Smooth muscle cell of the coronary artery (primary cell): ENCODE measurements at places on chromosomes 11 and 22. TPM values are rescaled to one million over a fixed set of nuclear protein-coding genes. Genes with fewer than 3 reads are reported as not detected.

TRIM6 gene
- total RNA-seq: 2.1 and 3.6 TPM in 2 replicates

BEST1 gene
- total RNA-seq: 0.60 and 6.8 TPM in 2 replicates

OR6A2 gene
- 0.12 and 0.15 TPM in 2 replicates for total RNA-seq

OR5I1 gene
- total RNA-seq: not detected in 2 replicates

TSGA10IP gene
- not detected in 2 replicates for total RNA-seq

BUD13 gene
- total RNA-seq: 9.0 and 13.2 TPM in 2 replicates

OVOL1 gene
- total RNA-seq: not detected in 2 replicates

CLTCL1 gene
- total RNA-seq: 12.0 and 13.1 TPM in 2 replicates

RELT gene
- total RNA-seq: 0.70 and 6.2 TPM in 2 replicates

SYCE3 gene
- total RNA-seq: not detected in 2 replicates

LGALS1 gene
- total RNA-seq: 13,609 and 14,050 TPM in 2 replicates

CD6 gene
- total RNA-seq: not detected in 2 replicates

NLRP14 gene
- total RNA-seq: 0.08 TPM in 1 of 2 replicates, not detected in the other

RIMBP3B gene
- total RNA-seq: 0.15 TPM in 1 of 2 replicates, not detected in the other

ARHGEF17 gene
- 20.4 and 29.5 TPM in 2 replicates for total RNA-seq

PKDREJ gene
- under 0.01 TPM in 1 of 2 replicates, not detected in the other for total RNA-seq

TTC36 gene
- 0.83 TPM in 1 of 2 replicates, not detected in the other for total RNA-seq

MCAM gene
- 11.8 and 25.4 TPM in 2 replicates for total RNA-seq

LSP1 gene
- 0.53 and 25.2 TPM in 2 replicates for total RNA-seq

YAP1 gene
- 85.3 and 168 TPM in 2 replicates for total RNA-seq

PEX16 gene
- total RNA-seq: 24.0 and 31.3 TPM in 2 replicates

ELFN2 gene
- total RNA-seq: under 0.01 TPM in 1 of 2 replicates, not detected in the other

IFITM10 gene
- 0.82 and 2.5 TPM in 2 replicates for total RNA-seq

PAK1 gene
- 14.9 and 29.4 TPM in 2 replicates for total RNA-seq

DRD2 gene
- total RNA-seq: not detected in 2 replicates

MPPED1 gene
- not detected in 2 replicates for total RNA-seq

CFAP300 gene
- 1.4 and 5.5 TPM in 2 replicates for total RNA-seq

CNTN5 gene
- total RNA-seq: 0.15 TPM in 1 of 2 replicates, not detected in the other

MRGPRE gene
- total RNA-seq: not detected in 2 replicates

IGF2 gene
- total RNA-seq: 0.12 and 0.83 TPM in 2 replicates

HEPHL1 gene
- 0.30 TPM in 1 of 2 replicates, not detected in the other for total RNA-seq

OSBPL5 gene
- total RNA-seq: 24.8 and 39.8 TPM in 2 replicates

TRMT2A gene
- total RNA-seq: 45.0 and 45.9 TPM in 2 replicates

MYH9 gene
- 686 and 1,062 TPM in 2 replicates for total RNA-seq

CHRDL2 gene
- total RNA-seq: not detected in 2 replicates

SYT7 gene
- 0.53 and 12.5 TPM in 2 replicates for total RNA-seq

OR51E2 gene
- total RNA-seq: under 0.01 TPM in 1 of 2 replicates, not detected in the other

GDPD4 gene
- total RNA-seq: not detected in 2 replicates

H19 gene
- 2.3 and 523 TPM in 2 replicates for total RNA-seq

PAX6 gene
- not detected in 2 replicates for total RNA-seq

ACTN3 gene
- under 0.01 and 0.12 TPM in 2 replicates for total RNA-seq

CHRM1 gene
- not detected in 2 replicates for total RNA-seq

CCDC157 gene
- 0.59 and 1.6 TPM in 2 replicates for total RNA-seq

HPS5 gene
- total RNA-seq: 21.2 and 97.6 TPM in 2 replicates

NCF4 gene
- total RNA-seq: not detected in 2 replicates

HTR3A gene
- total RNA-seq: not detected in 2 replicates

UPB1 gene
- 1.4 TPM in 1 of 2 replicates, not detected in the other for total RNA-seq

OR52E8 gene
- total RNA-seq: not detected in 2 replicates

FAU gene
- 499 and 518 TPM in 2 replicates for total RNA-seq

IGSF9B gene
- total RNA-seq: under 0.01 and 2.2 TPM in 2 replicates

LARGE2 gene
- total RNA-seq: 0.08 TPM in 1 of 2 replicates, not detected in the other

PPARA gene
- 10.7 and 12.5 TPM in 2 replicates for total RNA-seq

KDELR3 gene
- total RNA-seq: 37.0 and 121 TPM in 2 replicates

HSPB2 gene
- 1.2 and 1.9 TPM in 2 replicates for total RNA-seq

EXPH5 gene
- 0.08 and 0.59 TPM in 2 replicates for total RNA-seq

TMEM109 gene
- 20.7 and 25.2 TPM in 2 replicates for total RNA-seq

SLC6A5 gene
- total RNA-seq: not detected in 2 replicates
